CD4-positive, CD25-positive, alpha-beta regulatory T cell (primary cell): ENCODE measurements at places on chromosomes 7 and 10. TPM values are rescaled to one million over a fixed set of nuclear protein-coding genes. Genes with fewer than 3 reads are reported as not detected.

DNA sequence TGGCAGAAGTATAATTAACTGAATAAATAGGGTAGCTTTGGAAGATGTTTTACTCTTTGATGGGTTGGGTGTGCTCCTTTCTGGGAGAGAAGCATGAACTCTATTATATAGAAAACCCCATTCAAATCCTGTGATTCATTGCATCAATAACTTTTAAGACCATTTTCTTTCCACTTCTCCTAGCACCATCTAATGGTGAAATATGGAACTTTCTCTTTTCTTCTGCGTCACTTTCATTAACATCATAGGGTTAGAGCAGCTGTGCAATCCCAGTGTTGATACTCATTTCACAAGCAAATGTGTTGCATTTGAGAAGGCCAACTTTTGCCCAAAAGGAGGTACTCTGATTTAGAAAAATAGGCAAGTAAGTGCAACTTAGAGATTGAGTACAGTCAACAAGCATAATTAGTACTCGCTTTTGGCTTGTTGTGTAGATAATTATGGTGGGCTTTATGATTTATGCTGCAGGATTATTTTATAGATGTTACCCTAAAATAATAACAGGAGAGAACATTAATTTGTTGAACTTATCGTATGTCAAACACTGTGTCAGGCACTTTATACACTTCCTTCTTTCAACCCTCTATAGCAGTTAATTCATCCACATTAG, 92.9 kb downstream of the CPED1 start:
- no peaks in the 10 kb centered on the region for H3K4me1 ChIP-seq
- no peaks in the 10 kb centered on the region for H3K36me3 ChIP-seq
- no peak overlapping the region for H3K27ac ChIP-seq
- no peak overlapping the region for H3K4me3 ChIP-seq
- peak; percentile 44 for DNase-seq
- no peaks in the 10 kb centered on the region for H3K27me3 ChIP-seq

DNA sequence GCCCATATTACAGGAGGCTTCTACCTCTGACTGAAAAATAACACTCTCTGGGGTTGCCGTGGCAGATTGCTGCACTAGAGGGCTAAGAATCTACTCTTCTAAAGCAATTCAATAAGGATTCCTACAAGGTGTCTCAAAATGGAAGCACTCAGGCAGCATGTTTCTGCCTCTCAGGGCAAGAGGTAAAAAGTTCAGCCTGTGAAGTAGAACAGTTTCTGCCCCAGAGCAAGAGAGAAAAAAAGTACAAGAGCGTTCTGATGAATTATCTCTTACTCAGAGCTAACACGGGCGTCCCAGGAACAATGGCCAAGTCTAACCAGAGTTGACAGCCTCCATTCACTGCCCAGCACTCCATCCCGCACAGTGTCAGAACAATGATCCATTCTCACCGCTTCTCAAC, 71.3 kb upstream of the TES start:
- DNase-seq = no peak
- no peak overlapping the region for H3K4me3 ChIP-seq
- H3K36me3 ChIP-seq = no peaks in the 10 kb centered on the region
- H3K27me3 ChIP-seq = peaks cover 2% of the 10 kb centered on the region

- H3K4me3 ChIP-seq = no peak overlapping the region
- H3K27ac ChIP-seq = no peak overlapping the region
- H3K36me3 ChIP-seq = peaks cover 26% of the 10 kb centered on the region
- DNase-seq = no peak
These were observed 8.6 kb downstream of the LIPA start for GRCh38 chr10:89242840-89243568.

GRCh38 chr10:85600026-85600743, 766.4 kb downstream of the GRID1 start:
- H3K27ac ChIP-seq = no peak overlapping the region
- H3K4me1 ChIP-seq = peaks cover 6% of the 10 kb centered on the region
- no peak for DNase-seq
- H3K36me3 ChIP-seq = no peaks in the 10 kb centered on the region
- no peaks in the 10 kb centered on the region for H3K27me3 ChIP-seq
- H3K4me3 ChIP-seq = no peak overlapping the region

GRCh38 chr7:114890561-114890960, 31.3 kb upstream of the MDFIC start:
- no peak overlapping the region for H3K4me3 ChIP-seq
- no peaks in the 10 kb centered on the region for H3K27me3 ChIP-seq
- no peaks in the 10 kb centered on the region for H3K4me1 ChIP-seq
- H3K27ac ChIP-seq = no peak overlapping the region
- no peak for DNase-seq

Gene NUTM2A
- polyA plus RNA-seq = not detected

DNA sequence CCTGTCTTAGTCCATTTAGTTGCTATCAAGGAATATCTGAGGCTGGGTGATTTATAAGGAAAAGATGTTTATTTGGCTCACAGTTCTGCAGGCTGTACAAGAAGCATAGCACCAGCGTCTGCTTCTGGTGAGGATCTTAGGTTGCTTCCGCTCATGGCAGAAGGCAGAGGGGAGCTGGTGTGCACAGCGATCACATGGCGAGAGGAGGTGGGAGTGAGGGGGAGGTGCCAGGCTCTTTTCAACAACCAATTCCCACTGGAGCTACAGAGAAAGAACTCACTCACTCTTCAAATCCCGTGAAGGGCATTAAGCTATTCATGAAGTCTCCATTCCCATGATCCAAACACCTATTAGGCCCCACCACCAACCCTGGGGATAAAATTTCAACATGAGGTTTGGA, 371.6 kb downstream of the SH2D4B start:
- no peak for DNase-seq
- no peaks in the 10 kb centered on the region for H3K36me3 ChIP-seq
- no peak overlapping the region for H3K27ac ChIP-seq
- no peaks in the 10 kb centered on the region for H3K4me1 ChIP-seq

DNA sequence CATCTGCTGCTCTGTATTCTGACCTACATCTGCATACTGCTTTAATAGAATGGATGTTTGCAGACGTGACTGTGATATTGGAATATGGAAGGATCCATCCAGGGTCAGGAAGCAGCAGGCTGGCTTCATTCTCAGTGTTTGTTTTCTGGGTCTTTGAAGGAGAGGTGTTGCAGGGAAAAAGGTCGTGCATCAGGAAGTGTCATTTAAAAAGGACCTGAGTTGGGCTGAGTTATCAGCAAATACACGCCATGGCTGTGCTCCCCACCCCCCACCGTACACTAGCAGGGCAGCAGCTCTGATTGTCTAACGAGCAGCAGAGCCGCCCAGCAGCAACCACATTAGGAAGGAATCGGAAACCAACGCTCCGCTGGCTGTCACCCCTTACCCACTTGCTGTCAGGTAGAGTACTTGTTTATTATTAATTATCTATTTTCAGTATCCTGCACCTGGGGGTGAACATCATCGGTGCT, 63.1 kb upstream of the STEAP1B start:
- peaks cover 7% of the 10 kb centered on the region for H3K4me1 ChIP-seq
- no peaks in the 10 kb centered on the region for H3K36me3 ChIP-seq
- no peak overlapping the region for H3K4me3 ChIP-seq
- H3K27me3 ChIP-seq = peaks cover 15% of the 10 kb centered on the region
- no peak for DNase-seq

GRCh38 chr10:112716076-112716475, 234.0 kb upstream of the TCF7L2 start:
- peaks cover 10% of the 10 kb centered on the region for H3K36me3 ChIP-seq
- no peaks in the 10 kb centered on the region for H3K27me3 ChIP-seq
- H3K4me1 ChIP-seq = no peaks in the 10 kb centered on the region
- DNase-seq = no peak

- no peaks in the 10 kb centered on the region for H3K27me3 ChIP-seq
- H3K4me1 ChIP-seq = no peaks in the 10 kb centered on the region
- no peaks in the 10 kb centered on the region for H3K36me3 ChIP-seq
- H3K4me3 ChIP-seq = no peak overlapping the region
These were observed 34.5 kb downstream of the SPDYE17 start for GRCh38 chr7:76997381-76998284.

Gene DRGX
- polyA plus RNA-seq = not detected

DNA sequence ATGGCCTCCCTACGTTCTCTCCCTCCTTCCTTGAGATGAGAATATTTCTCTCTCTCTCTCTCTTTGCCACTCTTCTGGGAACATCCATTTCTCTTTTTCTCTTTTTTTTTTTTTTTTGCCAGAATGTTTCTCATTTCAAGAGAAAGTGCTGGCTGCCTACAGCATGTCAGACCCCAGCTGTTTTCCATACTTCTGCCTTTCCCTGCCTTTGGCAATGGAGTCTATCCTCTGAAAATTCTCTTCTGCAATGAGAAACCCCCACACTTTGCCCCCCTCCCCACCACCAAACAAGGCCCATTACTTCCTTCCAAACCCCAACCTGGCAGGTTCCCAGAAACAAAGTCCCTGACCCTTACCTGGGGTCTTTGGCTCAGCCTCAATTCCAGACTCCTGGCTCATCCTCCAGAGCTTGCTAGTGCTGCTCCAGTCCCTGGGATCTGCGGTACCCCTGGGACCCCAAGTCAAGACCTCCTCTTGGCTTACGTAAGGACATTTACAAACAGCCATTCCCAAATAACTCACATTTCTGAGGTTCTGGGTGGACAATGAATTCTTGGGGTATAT, 17.4 kb upstream of the CCL26 start:
- no peak overlapping the region for H3K27ac ChIP-seq
- H3K27me3 ChIP-seq = no peaks in the 10 kb centered on the region
- no peaks in the 10 kb centered on the region for H3K36me3 ChIP-seq
- H3K4me3 ChIP-seq = no peak overlapping the region
- no peak for DNase-seq

Gene CPA5
- polyA plus RNA-seq = 23.6 TPM

Gene MEIG1
- polyA plus RNA-seq = 1.5 TPM

- peak overlapping the region; percentile 94 for H3K4me3 ChIP-seq
- DNase-seq = peak; percentile 35
- H3K27ac ChIP-seq = no peak overlapping the region
- no peaks in the 10 kb centered on the region for H3K27me3 ChIP-seq
- H3K36me3 ChIP-seq = no peaks in the 10 kb centered on the region
These were observed 94.0 kb downstream of the ELMO1 start for GRCh38 chr7:37354656-37355131.
